ENCODE measurements at places on chromosomes 2 and 18. TPM values are rescaled to one million over a fixed set of nuclear protein-coding genes. Genes with fewer than 3 reads are reported as not detected.

DNA sequence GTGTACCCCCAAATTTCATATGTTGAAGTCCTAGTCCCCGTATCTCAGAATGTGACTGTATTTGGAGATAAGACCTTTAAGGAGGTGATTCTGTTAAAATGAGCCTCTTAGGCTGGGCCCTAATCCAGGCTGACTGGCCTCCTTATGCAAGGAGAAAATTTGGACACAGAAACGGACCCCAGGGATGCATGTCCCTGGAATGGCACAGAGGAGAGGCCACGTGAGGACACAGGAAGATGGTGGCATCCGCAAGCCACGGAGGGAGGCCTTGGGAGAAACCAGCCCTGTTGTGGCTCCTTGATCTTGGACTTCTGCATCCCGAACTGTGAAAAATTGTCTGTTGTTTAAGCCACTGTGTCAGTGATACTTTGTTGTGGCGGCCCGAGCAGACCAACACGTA is 150.7 kb downstream of the COL4A4 start:
- DNase-seq, result no peak

GRCh38 chr2:10500601-10501361 is 52.7 kb upstream of the ODC1 start:
- peak; percentile 40 for DNase-seq

DNA sequence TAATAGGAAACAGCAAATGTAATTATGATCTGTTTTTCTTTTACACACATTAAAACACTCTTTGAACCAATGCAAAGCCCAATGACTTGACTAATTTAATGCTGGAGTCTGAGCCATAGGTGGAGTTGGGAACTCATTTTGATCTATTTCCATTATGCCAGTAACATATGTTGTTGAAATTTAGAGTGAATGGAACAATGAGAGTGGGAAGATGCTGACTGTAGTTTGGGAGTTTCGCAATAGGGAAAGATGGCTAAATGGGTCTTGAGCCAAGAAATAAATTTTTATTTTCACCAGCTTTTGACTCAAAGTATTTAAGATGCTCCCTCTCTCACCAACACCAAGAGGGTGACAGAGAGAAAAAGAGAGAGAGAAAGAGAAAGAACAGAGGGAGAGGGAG is 246.7 kb downstream of the DLGAP1 start:
- DNase-seq, result no peak

GRCh38 chr18:44816477-44816876 is 135.8 kb downstream of the SETBP1 start:
- no peak for DNase-seq

DNA sequence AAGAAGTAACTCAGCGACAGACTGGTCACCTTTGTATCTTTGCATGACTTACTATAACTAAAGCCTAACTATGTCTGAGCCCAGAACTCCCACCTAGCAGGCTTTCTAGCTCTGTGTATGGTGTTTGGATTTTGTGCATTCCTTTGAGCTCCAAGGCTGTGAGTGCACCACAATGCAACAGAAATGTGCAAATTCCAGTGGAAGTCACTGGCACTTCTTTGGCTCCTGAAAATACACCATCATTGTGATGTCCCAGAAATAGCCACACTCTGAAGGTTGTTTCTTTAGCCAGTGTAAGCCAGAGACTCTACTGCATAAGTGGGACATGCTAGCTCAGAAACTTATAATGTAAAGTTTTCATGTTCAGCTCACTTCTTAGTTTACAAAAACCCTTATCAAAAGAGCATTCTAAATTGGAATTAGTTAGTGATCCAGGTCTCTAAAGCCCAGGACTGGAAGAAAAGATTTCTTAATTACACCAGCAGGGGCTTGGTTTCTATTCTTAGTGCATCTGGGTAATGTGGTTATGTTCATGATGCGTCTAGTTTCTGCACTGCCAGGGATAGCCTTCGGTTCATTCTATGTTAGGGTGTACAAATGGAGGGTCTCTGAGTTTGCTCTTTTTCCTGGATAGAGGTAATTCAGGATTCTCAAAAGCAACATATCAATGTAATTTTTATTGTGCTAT is 1239.5 kb upstream of the ZEB2 start:
- DNase-seq, result no peak

- no peak for DNase-seq
Measured at GRCh38 chr2:20844246-20844645, 21.3 kb upstream of the LDAH start.

The TANC1 gene
- total RNA-seq, result 5.0 TPM

GRCh38 chr18:36692371-36692770 is 136.4 kb downstream of the TPGS2 start:
- DNase-seq, result no peak

- DNase-seq, result no peak
Measured at GRCh38 chr2:58032016-58032763, 14.4 kb upstream of the VRK2 start.
